Activated T-cell treated with anti-CD3 and anti-CD28 coated beads, Interleukin-2, amount 50 U/mL, for 72 hours (primary cell): ENCODE measurements at places on chromosomes 3 and 15.

- no peak for DNase-seq
Measured at GRCh38 chr3:71657831-71658530, 67.2 kb downstream of the EIF4E3 start.

- DNase-seq: no peak
Measured at GRCh38 chr3:58351920-58352319, 19.2 kb downstream of the PXK start.

- peak; percentile 86 for DNase-seq
Measured at GRCh38 chr15:74291101-74292071, 55.3 kb downstream of the CCDC33 start.

GRCh38 chr3:101279765-101280385 is 40.5 kb downstream of the IMPG2 start:
- no peak for DNase-seq

DNA sequence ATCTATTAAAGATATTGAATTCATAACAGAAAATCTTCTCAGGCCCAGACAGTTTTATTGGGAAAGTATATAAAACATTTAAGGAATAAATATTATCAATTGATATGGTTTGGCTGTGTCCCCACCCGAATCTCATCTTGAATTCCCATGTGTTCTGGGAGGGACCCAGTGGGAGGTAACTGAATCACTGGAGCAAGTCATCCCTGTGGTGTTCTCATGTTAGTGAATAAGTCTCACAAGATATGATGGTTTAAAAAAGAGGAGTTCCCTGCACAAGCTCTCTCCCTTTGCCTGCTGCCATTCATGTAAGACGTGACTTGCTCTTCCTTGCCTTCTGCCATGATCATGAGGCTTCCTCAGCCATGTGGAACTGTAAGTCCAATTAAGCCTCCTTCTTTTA is 160.5 kb downstream of the ANO10 start:
- no peak for DNase-seq

DNA sequence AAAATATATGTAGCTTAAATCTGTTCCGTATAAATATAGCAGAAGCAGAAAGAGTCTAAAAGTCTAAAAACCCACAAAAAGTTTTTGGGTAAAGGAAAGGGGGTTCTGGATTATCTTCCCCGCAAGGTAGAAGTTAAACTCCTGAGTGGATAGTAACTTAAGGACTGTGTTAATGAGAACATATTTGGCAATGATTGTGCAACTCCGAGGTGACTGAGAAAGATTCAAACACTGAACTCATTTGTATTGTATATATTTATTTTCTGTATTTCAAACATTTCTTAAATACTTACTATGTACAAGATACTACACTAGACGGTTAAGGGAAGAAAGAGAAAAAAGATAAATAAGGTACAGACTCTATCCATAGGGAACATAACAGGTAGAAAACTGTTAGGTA is 72.7 kb upstream of the PPIB start:
- no peak for DNase-seq

GRCh38 chr3:71103430-71103921 is 480.1 kb downstream of the FOXP1 start:
- DNase-seq: no peak
